BJ (cell line): ENCODE measurements at places on chromosomes 16 and 17. TPM values are rescaled to one million over a fixed set of nuclear protein-coding genes. Genes with fewer than 3 reads are reported as not detected.

DNA sequence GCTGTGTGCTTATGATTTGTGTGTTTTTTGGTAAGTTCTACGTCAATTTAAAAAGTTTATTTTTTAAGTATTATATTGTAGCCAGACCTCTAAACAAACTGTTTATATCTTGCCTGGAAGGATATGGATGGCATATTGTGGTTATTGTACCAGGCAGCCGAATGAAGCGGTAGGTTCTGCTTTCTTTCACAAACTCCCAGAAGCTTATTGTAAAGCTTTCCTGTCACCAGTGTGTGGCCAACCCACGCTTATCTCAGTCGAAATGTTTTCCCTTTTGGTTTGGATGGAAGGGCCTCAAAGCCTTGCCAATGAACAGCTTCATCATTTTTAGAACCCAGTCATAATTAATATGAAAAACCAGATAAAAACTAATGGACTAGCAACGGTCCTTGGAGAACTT is 53.1 kb downstream of the CYB5B start:
- no peak for DNase-seq

GRCh38 chr16:66277311-66278070 is 89.0 kb upstream of the CDH5 start:
- DNase-seq: no peak

DNA sequence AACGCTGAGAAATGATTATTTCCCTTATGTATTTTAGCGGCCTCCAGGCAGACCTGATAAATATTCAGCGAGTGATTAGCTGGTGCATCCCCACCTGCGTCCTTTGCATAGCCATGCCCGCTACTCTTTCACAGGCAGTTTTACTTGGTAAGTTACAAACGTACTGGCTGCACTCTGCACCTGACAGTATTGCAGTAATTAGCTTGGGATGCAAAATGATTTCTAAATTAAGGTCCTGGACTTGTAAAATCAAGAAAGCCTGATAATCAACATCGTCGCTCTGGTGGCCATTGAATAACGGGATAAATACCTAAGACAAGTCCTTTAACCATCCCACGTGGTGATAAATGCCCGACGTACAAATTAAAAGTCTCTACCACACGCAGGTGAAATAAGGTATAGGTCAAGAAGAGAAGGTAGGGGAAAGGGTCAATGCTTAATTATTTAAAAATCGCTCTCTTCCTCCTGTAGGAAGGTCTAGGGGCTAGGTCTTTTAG is 998 bp upstream of the PRKCA start:
- no peak for DNase-seq

DNA sequence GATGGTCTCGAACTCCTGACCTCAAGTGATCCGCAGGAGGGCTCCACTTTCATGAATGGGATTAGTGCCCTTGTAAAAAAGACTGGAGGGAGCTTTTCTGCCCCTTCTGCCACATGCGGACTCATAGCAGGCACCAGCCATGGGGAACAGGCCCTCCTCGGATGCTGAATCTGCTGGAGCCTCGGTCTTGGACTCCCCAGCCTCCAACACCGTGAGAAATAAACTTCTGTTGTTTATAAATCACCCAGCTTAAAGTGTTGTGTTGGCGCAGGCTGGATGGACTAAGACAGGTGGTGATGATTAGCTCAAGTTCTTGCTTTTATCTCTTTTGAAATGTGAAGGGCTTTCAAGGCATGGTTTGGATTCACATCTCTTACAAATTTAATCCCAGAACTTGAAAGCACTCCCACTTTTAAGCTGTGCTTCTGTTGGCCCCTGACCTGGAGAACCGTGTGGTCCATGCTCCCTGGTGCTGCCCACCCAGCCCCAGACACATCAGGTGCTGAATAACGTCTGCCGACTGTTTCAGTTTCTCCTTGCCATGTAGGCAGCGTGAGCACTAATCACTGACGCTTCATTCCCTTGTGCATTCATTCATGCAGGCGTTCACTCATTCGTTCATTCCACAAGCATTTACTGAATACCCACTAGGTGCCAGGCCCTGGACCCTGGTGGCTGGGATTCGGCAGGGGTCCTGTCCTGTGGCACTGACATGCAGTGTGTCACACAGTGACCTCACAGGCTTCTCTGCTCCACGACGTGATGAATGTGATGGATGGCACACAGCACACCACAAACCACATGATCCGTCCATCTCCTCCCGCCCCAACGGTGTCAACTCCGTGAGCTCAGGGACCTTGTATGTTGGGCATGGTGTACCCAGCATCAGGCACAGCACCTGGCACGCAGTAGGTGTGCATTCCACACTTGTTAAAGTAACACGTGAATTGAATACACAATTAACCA is 8.9 kb downstream of the CIBAR2 start:
- no peak for DNase-seq

- DNase-seq: no peak
These were observed 21.5 kb downstream of the COPZ2 start for GRCh38 chr17:48016112-48016511.

GRCh38 chr16:9885467-9885866 is 296.8 kb downstream of the GRIN2A start:
- DNase-seq: no peak

- peak; percentile 93 for DNase-seq
These were observed 40.6 kb downstream of the MIS12 start for GRCh38 chr17:5526821-5527598.

DNA sequence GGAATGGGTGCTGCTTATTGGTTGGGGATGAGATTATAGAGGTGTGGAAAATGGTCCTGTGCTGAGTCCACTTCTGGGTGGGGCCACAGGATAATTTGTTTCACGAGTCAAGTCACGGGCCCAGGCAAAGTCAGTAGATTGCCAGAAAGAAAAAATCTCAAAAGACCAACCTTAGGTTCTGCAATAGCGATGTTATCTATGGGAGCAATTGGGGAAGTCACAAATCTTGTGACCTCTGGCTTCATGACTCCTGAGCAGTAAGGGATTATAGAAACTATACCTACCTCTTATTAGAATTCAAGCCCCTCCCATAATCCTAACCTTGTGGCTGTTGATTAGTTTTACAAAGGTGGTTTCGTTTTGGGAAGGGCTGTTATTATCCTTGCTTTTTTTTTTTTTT is 31.4 kb downstream of the WWP2 start:
- DNase-seq: no peak

DNA sequence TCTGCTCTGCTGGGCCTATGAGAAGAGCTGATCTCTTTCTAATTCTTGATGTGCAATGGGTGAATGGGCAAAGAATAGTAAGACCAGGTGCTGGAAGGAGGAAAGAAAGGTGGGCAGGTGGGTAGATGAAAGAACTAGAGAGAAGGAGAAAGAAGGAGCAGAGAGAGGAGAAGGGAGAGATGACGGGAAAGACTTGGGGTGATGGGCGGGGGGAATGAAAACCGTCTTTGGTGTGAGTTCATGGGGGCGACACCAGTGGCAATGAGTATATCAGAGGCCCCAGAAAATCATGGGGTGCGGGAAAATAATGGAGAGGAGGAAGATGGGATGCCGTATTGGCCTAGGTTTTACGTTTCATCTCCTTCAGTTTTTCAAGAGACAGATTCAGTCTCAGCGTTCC is 128.8 kb upstream of the PLCG2 start:
- DNase-seq: no peak

DNA sequence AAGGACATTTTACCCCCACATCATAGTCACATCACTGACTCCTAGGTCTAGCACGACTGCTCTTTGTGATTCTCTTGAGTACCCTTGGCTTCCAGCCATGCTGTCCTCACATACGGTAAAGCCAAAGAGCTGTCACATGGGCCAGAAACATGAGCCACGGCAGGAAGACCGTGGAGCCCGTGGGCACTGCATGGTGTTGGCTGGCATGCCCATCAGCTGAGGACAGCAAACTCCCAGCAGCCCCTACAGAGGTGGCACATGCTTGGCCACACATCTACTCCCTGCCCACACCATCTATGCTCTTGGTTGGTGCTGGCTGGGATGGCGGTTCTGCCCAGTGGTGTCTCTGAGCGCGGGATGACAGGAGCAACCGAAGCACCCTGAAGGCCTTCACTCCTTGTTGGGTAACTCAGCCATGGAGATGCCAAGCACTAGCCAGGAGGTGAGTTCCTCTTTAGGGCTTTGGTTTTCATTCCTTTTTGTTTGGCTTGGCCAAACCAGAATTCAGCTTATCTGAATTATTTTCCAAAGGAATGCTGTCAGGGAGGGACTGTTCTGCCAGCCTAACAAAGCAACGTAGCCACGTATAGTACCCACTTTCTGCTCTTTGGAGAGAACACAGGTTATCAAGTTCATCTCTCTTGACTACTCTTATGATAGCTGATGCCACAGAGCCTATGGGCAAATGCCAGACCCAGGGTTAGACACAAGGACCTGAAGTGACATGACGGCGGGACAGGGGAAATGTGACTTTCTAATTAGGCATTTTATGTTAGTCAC is 10.0 kb downstream of the TNFAIP1 start:
- no peak for DNase-seq

- DNase-seq: no peak
These were observed 1.6 kb downstream of the BAHCC1 start for GRCh38 chr17:81396722-81397313.

- DNase-seq: no peak
These were observed 53.6 kb downstream of the NUP88 start for GRCh38 chr17:5365831-5366230.

DNA sequence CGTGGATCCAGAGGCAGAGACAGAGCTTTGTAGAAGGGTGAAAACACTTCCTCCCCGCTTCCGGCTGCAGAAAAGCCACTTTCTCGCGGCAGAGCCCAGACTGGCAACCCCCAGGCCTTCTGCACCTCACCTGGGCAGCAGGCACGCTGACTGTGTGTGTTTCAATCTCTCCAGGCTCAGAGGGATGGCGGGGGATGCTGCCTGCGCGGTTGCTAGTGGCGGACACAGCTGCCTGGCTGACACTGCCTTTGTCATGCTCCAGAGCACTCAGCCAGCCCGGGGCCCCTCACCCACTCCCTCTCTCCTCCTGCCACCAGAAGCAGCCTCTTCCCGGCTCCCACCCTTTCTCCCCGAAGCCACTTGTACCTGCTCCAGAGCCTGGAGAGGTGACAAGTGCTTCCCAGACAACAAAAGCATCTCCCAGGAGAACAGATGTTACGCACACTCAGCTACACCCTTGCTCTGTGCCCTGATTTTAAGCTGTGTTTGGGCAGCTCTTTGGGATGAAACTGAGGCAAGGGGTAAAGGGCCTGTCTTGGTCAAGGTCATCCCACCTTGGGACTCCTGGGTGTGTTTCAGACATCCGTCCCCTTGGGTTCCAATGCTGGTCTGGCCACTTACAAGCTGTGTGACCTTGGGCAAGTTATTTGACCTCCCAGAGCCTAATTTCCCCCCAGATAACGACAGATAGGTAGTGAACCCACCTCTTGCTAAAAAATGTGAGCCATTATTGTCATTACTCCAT is 9.2 kb upstream of the GLIS2 start:
- DNase-seq: no peak

DNA sequence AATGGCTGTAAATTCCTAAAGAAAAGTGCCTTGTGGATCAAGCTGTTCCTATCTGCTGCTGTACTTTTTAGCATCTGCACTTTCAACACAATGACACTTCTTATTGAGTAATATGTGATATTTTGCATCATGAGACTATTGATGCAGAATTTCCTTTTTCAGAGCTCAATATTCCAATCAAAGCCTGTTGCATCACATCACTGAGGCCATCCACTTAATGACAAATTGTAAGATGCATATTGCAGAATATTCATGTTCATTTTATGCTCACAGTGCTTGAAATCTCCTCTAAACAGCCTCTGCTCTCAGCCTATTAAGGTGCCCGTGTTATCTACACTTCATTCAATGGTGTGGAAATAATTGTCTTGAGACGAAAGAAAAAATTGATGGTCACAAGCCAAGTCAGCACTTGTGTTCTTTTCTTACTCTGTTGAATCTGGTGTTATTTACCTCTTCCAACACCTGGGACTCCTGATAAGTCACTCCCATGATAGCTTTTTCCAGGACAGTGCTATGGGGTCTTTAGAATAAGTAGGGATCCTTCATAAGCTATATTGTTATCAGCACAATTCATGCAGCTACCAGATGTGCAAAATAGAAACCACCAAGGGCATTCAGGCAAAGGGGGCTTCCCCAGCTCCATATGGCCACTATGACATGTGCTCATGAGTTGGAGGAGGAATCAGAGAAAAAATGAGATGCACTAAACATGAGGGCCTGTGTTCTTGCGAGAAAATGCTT is 9.3 kb upstream of the SKAP1 start:
- no peak for DNase-seq

- DNase-seq: no peak
These were observed 23.6 kb downstream of the INTS2 start for GRCh38 chr17:61904094-61904710.

GRCh38 chr17:74924250-74924948 is at the start of gene OTOP2:
TSS of gene OTOP2 (plus strand) at chr17:74924273. CDS start at chr17:74924633, 360 bp downstream.
- DNase-seq: no peak

DNA sequence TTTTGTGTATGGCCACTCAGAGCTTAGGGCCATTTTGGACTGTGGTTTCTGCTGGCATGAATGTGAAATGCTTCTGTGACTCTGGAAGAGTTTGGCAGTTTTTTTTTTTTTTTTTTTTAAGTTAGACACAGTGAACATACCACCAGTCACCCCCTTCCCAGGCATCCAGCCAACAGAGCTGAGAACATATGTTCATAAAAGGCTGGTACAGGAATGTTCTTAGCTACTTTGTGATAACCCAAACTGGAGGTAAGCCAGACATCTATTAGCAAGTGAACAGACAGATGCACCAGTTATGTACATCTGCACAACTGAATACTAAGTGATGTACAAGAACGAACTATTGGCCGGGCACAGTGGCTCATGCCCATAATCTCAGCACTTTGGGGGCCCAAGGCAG is 92.7 kb downstream of the ABCC1 start:
- DNase-seq: peak; percentile 46

- DNase-seq: no peak
These were observed 35.1 kb downstream of the IL21R start for GRCh38 chr16:27436921-27437650.

GRCh38 chr17:34827008-34827407 is 134.3 kb downstream of the CCT6B start:
- no peak for DNase-seq

DNA sequence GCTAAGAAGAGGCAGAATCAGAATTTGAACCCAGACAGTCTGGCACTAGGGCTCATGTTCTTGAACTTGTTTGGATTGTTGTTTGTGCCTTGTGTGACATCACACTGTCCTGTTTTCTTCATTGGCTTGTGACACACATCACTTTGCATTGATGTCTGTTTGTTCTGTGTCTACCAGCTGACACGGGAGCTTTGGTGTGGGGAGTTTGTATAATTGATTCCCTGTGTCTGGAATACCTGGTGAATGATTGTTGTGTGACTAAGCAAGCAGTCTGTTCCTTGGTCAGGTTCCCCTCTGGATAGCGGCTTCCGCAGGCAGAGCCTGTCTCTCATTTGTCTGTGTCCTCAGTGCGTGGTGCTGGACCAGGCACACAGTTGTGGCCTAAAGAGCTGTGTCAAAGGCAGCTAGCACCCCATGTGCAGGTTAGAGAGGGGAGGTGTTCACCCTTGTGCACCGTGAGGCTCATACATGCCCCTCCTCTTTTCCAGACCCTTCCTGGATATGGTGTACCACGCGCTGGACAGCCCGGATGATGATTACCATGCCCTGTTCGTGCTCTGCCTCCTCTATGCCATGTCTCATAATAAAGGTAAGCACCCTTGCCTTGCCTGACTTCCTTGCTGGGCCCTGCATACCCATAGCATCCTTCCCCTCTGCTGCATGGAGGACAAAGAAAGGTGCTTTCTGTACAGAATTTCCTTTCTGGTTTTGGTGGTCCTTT is 80.1 kb downstream of the CLEC16A start:
- DNase-seq: no peak

TMEM100 gene
- 0.07 TPM in 2 replicates for polyA plus RNA-seq

CCL1 gene
- not detected in 2 replicates for polyA plus RNA-seq

TBC1D3H gene
- polyA plus RNA-seq: not detected in 2 replicates

AARS1 gene
- polyA plus RNA-seq: 178 and 234 TPM in 2 replicates

KRTAP2-2 gene
- 0.16 TPM in 1 of 2 replicates, not detected in the other for polyA plus RNA-seq

GDPD3 gene
- polyA plus RNA-seq: 1.2 and 2.0 TPM in 2 replicates

HS3ST6 gene
- not detected in 2 replicates for polyA plus RNA-seq

EVPL gene
- not detected in 2 replicates for polyA plus RNA-seq
